Right lung (tissue), 10 donors: ENCODE measurements at places on chromosomes 12 and 14. TPM values are rescaled to one million over a fixed set of nuclear protein-coding genes. Genes with fewer than 3 reads are reported as not detected.

Gene MMP19
- polyA plus RNA-seq = 12.1 TPM

DNA sequence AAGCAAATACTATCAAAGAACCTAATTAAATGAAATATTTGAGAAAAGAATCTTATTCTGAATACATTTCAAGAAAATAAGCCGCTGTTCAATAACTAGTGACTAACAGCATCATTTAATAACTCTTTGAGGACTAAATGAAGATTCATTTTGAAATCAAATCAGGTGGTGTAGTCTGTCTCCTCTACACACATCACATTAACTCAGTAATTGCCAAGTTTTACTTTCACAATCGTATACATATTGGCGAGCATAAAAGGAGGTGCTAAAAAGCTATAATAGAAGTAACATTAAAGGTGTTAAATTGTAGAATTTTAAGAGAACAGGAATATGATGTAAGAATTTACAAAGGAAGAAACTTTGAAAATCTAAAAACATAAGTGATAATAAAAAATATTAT, 185.1 kb downstream of the MDGA2 start:
- no peak for DNase-seq

DNA sequence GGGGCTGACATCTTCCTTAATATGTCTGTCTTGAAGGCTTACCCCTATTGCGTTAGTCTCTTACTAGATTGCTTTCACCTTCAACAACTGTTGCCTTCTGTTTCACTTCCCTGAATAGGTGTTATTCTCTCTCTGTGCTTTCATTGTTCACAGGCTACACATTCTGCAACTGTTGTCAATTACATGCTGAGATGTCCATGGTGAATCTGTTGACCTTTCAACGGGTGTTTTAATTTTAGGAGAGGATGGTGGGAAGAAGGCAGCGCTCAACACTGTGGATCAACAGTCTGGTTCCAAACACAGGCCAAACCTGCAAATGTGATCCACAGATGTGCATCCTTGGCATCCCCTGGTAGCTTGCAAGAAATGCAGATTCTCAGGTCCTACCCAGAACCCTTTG, 101.9 kb downstream of the DACT1 start:
- no peak for DNase-seq

DNA sequence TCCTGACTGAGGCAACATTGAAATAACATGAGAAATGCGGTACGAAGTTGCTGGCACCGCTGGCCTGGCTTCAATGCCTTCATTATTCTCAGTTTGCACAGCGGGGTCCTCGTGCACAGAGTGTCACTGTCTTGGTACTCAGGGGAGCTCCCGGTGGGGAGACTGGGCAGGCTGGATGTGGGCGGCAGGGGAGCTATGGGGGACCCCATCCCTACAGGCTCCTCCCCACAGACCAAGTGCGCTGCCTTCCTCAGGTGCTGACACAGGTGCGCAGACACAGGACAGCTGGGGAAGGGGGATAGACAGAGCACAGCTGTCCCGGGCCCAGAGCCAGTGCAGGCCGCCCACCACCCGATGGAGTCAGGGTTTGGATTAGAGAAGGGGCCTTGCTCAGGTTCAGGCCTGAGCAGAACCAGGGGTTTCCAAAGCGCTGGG, 270.1 kb downstream of the ADGRD1 start:
- no peak for DNase-seq

GRCh38 chr12:93818488-93819049, 141.4 kb downstream of the CRADD start:
- DNase-seq = no peak
